ENCODE measurements at places on chromosomes 7 and 10. TPM values are rescaled to one million over a fixed set of nuclear protein-coding genes. Genes with fewer than 3 reads are reported as not detected.
A peak's percentile ranks its signal among the peaks of the same experiment; 100 is the strongest.

DNA sequence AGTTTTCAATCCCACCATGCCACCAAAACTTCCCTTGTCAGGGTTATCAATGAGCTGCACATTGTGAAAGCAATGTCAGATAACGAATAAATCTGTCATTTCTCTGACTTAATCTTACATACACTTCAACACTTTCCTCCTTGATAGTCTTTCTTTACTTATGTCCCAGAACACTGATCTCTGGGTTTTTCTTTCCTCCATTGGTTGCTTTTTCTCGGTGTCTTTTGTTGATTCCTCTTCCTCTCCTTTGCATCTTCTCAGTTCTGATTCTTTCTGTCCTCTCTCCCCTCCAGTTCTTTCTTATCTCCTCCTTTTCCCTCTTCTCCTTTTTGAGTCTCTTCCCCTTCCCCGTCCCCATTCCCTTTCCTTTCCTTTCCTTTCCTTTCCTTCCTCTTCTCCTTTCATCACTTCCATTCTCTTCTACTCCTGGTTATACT, 16.6 kb downstream of the DNAJB9 start:
- H3K27me3 ChIP-seq = no peaks in the 10 kb centered on the region
- no peak overlapping the region for H3K4me3 ChIP-seq
- no peak for DNase-seq
- no peak overlapping the region for H3K27ac ChIP-seq
- no peaks in the 10 kb centered on the region for H3K36me3 ChIP-seq
- H3K4me1 ChIP-seq = peaks cover 14% of the 10 kb centered on the region

GRCh38 chr10:108036265-108036664, 871.8 kb upstream of the SORCS1 start:
- no peaks in the 10 kb centered on the region for H3K36me3 ChIP-seq
- no peak for DNase-seq
- no peaks in the 10 kb centered on the region for H3K27me3 ChIP-seq
- H3K4me1 ChIP-seq = no peaks in the 10 kb centered on the region
- no peak overlapping the region for H3K4me3 ChIP-seq

DNA sequence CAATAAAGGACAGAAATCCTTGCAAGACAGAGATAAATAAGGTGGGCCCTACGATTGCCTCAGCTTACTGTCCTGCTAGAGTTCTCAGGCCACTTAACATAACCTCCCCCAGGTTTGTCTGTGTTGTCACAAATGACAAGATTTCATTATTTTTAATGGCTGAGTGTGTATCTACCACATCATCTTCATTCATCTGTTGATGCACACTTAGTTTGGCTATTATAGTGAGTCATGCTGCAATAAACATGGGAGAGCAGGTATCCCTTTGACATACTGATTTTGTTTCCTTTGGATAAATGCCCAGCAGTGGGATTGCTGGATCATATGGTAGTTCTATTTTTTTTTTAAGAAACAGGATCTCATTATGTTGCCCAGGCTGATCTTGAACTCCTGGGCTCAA, 60.6 kb downstream of the PRTFDC1 start:
- peaks cover 38% of the 10 kb centered on the region for H3K4me1 ChIP-seq
- H3K4me3 ChIP-seq = 0 out of 2 replicates have a peak overlapping the region, but pooled peaks have one; percentile 17
- peak; percentile 91 for DNase-seq
- no peaks in the 10 kb centered on the region for H3K27me3 ChIP-seq
- no peaks in the 10 kb centered on the region for H3K36me3 ChIP-seq
- H3K27ac ChIP-seq = peak overlapping the region; percentile 77

DNA sequence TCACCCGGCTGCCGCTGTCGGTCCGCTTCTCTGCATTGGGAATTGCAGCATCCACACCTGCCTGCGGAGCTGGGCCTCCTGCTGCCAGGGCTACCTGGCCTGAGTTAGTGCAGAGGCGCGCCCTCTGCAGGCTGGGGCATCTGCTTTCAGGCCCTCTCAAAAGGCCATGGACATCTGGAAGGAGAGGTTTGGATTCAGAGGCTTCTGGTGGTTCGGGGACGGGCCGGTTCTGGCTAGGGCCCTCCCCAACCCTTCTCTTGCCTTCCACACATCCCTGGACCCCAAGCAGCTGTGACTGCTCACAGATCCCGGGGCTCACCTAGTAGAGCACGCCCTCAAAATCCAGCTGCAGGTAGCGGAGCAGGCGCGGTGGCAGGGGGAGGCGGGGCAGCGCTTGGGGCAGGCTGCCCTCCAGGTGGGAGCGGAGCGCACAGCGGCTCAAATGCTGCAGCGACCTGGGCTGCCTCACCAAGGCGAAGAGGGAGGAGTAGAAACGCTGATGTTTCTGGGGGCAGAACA, 8.4 kb upstream of the GBX1 start:
- no peaks in the 10 kb centered on the region for H3K36me3 ChIP-seq
- H3K27ac ChIP-seq = no peak overlapping the region
- DNase-seq = peak; percentile 26
- 0 out of 2 replicates have a peak, but pooled peaks cover 4% of the 10 kb centered on the region for H3K4me1 ChIP-seq
- peaks cover 19% of the 10 kb centered on the region for H3K27me3 ChIP-seq

GRCh38 chr7:137913985-137914384, 67.2 kb upstream of the DGKI start:
- H3K27me3 ChIP-seq = no peaks in the 10 kb centered on the region
- no peak overlapping the region for H3K27ac ChIP-seq
- H3K36me3 ChIP-seq = no peaks in the 10 kb centered on the region
- no peaks in the 10 kb centered on the region for H3K4me1 ChIP-seq
- DNase-seq = no peak

RAPGEF5 gene
- total RNA-seq = 5.6 TPM

DNA sequence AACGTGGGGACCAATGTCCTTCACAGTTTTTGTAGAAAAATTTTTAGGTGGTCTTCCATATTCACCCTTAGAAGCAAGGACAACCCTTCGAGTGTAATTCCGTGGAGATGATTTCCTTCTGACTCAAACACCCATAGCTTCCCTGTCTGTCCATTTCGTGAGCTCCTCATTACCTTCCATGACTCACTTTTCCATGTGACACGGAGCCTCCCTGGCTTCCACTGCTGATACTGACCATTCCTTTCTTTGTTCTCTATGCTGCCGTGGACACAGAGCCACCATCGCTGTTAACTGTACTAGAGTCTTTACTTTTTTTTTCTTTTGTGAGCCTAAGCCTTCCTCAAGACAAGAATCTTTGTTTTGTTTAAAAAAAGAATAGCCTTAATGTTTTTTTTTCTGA, 12.5 kb upstream of the ARMS2 start:
- no peak overlapping the region for H3K4me3 ChIP-seq
- H3K4me1 ChIP-seq = peaks cover 8% of the 10 kb centered on the region
- no peak overlapping the region for H3K27ac ChIP-seq
- DNase-seq = peak; percentile 58
- no peaks in the 10 kb centered on the region for H3K36me3 ChIP-seq

All from PC-3 (cell line).